Left renal cortex interstitium (tissue), 4 donors: ENCODE measurements at places on chromosomes 5 and 9.

GRCh38 chr9:114643001-114643400 lies 14.6 kb downstream of the TEX53 start:
- DNase-seq: no peak

GRCh38 chr5:98031496-98031895 lies 742.0 kb upstream of the RGMB start:
- DNase-seq: no peak

GRCh38 chr9:109319626-109320241 lies 1.1 kb downstream of the EPB41L4B start:
- DNase-seq: no peak

GRCh38 chr5:129384736-129385135 lies 75.4 kb upstream of the ADAMTS19 start:
- DNase-seq: no peak

- no peak for DNase-seq
Measured at GRCh38 chr5:8934455-8934854, 611.4 kb downstream of the SEMA5A start.

GRCh38 chr5:2817031-2817603 lies 65.6 kb upstream of the IRX2 start:
- no peak for DNase-seq

GRCh38 chr5:154301726-154302125 lies 111.2 kb downstream of the GALNT10 start:
- DNase-seq: no peak

DNA sequence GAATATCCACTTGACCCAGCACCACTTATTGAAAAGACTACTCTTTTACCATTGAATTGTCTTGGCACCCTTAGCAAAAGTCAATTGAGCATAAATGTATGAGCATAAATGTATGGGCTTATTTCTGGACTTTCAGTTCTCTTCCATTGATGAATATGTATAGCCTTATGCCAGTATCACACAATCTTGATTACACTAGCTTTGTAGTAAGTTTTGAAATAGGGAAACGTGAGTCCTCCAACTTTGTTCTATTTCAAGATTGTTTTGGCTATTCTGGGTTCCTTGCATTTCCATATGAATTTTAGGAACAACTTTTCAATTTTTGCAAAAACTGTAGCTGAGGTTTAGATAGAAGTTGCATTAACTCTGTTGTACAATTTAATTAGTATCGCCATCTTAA lies 601.0 kb downstream of the TLE1 start:
- no peak for DNase-seq

- DNase-seq: no peak
Measured at GRCh38 chr5:40555886-40556285, 123.8 kb upstream of the PTGER4 start.

- DNase-seq: no peak
Measured at GRCh38 chr9:81776390-81776789, 87.0 kb upstream of the TLE1 start.

DNA sequence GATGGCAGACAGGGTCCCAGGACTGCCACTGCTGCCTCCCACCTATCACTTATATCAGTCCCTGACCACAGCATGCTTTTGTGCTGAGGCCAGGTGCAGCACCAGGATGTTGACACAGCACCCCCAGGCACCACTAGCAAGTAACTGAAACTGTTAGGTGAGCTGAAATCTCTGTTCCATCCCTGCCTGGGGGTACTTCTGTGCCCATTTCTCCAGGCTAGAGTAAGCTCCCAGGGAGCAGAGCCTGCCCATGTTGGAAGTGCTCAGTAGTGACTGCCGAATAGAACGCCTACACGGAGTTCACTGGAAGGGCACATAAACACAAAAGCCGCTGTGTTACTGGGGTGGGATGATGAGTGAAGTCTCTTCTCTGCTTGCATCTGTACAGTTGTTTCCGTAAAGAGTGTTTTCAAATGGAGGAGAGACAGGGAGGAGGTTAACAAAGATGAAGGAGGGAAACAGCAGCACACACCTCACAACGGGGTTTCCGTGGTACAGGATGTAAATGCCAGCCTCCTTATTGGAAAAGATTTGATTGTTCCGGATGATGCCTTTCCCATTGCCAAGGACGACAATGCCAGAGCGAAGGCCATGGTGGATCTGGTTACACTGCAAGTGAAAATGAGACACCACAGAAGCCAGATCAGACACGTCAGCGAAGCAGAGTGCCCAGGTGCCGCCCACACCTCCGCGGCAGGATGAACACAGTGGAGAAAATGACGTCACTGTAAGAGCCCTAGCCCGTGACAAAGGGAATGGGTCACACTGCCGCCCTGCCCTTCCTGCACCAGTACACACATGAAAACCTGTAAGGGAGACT lies 43.1 kb downstream of the POLR1E start:
- peak; percentile 60 for DNase-seq

DNA sequence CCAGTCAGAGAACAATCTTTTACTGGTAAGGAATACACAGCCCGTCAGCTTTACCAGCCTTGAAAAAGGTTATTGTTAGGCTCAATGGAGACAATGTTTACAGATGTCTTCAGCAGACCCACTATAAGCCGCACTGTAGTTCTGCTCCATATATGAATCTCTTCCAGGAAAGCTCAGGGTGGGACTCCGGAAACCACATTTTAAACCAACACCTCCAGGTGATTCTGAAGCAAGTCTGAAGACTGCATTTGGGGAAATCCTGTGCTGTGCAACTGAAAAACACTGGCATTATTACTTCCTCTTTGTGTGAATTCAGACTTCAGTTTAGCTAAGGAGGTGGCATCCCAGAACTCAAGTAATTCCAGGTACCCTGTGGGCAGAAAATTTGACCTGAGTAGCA lies 3.5 kb downstream of the GZMK start:
- DNase-seq: no peak

DNA sequence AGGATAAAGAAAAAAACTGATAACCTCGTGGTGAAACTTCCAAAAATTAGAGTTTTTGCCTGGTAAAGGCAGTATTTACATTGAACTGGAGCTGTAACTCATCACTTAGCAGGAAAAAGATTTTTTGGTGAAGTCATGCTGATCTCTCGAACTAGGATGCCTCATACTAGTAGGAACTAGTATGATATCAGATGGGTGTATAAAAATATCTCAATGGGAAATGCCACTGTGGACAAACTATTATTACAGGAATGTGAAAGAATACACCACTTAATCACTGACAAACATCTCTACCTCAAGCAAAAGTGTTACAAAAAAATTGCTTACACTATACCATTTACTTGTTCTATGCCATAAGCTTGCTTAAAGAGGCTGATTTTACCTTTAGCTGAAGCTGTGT lies 28.4 kb downstream of the RFX3 start:
- DNase-seq: no peak

GRCh38 chr9:16625161-16625631 lies 245.3 kb downstream of the BNC2 start:
- no peak for DNase-seq

- DNase-seq: no peak
Measured at GRCh38 chr5:73103870-73104299, 16.5 kb upstream of the TMEM171 start.

GRCh38 chr9:23790351-23791260 lies 35.4 kb downstream of the ELAVL2 start:
- no peak for DNase-seq

DNA sequence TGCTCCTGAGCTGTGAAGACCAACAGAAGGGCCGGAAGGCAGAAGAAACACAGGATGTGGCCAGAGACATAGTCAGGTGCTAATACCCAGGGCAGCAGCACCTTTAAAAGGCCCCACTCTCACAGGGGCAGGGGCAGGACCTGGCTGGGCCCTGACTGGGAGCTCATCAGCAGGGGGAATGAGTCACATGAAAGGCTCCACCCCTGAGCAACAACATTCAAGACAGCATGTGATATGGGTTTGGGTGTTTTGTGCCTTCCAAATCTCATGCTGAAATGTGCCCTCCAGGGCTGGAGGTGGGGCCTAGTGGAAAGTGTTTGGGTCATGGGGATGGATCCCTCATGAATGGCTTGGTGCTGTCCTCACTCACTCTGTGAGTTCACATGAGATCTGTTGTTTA lies 181.7 kb downstream of the ERCC6L2 start:
- DNase-seq: no peak

DNA sequence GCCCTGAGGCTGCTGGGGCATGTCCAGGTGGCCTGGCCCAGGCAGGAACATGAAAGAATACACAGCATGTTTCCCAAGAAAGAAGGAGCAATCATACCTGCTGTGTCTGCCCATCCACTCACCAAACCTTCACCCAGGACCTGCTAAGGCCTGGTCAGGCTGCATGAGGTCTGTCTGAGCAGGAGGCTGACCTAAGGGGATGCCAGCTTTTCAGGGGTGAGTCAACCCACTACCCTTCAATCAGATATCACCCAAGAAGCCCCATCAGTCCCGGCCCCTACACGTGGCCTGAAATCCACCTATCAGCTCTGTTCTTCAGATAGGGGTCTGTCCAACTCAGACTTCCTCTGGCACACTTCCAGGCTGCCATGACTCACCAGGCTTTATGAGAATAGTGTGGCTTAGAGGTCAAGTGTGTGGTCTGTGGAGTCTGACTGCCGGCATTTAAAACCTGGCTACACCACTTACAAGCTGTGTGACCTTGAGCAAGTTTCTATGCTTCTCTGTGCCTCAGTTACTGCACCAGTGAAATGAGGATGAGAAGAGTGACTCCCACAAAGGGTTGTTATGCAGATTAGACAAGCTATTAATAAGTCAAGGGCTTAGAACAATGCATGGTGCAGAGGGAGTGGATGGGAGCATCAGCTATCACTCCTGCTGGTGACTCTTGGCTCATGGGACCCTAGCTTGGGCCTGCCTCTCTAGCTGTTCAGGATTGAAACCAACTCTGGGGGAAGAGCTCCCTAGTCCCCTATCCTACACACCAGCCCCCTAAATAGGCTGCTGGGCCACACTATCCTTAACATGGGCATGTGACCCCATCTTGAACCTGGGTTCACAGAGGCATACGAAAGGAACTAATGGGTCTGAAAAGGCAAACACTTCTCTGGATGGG lies 130.3 kb downstream of the PAX5 start:
- no peak for DNase-seq

DNA sequence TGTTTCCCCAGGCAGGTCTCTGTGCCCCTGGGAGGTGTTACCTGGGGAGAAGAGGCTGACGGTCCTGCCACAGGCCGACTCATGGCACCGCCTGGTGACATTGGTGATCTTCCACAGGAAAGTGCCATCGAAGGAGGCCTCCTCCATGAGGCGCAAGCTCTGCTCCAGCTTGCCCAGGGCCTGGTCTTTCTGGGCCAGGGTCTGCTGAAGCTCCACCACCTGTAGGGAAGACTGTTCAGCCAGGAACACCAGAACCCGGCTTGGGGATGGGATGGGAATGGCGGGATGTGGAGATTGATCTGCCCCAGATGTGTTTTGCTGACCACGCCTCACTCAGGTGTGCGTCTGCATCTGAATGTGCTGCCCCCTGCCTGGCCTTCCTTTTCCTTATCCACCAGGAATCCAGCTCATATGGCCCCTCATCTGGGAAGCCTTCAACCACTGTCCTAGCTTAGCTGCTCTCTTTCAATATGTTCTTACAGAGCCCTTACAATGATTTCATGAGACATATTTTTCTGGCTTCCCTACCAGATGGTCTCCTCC lies 15.2 kb downstream of the TRAF1 start:
- DNase-seq: no peak

DNA sequence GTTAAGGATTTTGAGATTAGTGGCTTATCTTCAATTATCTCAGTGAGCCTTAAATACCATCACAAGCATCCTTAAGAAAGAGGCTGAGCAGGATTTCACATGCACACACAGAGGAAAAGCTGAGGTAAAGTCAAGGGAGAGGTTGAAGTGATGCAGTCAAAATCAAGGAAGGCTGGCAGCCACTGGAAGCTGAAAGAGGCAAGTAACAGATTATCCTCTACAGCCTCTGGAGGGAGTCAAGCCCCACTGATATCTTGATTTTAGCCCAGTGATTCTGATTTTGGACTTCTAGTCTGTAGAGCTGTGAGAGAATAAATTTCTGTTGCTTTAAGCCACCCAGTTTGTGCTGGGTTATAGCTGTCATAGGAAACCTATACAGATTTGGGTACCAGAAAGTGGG lies 80.1 kb downstream of the ANKRD31 start:
- no peak for DNase-seq

DNA sequence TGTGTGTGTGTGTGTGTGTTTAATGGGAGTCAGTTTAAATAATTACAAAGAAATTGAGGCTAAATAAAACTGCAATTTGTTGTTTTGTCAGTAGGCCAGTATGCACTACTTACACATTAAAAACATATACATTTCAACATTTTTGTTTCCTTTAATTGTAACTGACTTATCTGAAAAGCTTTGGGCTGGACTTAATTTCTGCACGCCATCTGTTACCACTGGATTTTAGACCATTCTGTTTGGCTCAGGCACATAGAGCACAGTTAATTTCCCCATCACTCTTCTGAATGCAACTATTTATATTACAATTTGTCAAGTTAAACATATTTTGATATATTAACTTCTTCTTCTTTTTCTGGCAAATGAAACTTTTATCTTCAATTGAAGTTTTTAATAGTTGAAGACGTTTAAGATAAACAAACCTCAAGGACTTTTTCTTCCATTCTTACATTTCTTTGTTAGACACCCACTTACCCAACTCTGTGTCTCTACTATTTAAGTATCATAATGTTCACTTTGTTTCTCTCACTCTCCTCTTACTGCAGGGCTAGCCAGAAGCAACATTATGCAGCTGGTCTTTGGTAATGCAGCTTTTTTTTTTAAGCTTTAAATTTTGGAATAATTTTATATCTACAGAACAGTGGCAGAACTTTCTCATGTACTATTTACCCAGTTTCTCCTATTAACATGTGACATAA lies 253.4 kb upstream of the ANKH start:
- DNase-seq: no peak

GRCh38 chr5:107655831-107656230 lies 14.9 kb downstream of the EFNA5 start:
- no peak for DNase-seq

DNA sequence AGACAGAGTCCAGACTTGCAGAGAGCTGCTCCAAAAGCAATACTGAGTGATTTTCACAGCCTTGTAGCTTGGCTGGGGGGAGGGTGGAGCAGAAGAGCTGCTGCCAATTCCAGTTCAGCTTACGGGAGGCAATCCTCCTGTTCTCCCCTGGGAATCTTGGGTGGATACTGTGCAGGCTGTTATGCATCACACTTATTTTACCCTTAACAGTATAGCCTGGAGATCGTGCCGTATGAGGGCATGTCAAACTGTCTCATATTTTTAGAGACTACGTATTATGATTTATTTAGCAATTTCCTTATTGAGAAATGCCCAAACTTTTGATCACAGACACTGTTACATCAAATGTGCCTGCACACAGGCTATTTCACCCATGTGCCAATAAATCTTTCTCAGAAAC lies 85.2 kb downstream of the BASP1 start:
- DNase-seq: no peak

DNA sequence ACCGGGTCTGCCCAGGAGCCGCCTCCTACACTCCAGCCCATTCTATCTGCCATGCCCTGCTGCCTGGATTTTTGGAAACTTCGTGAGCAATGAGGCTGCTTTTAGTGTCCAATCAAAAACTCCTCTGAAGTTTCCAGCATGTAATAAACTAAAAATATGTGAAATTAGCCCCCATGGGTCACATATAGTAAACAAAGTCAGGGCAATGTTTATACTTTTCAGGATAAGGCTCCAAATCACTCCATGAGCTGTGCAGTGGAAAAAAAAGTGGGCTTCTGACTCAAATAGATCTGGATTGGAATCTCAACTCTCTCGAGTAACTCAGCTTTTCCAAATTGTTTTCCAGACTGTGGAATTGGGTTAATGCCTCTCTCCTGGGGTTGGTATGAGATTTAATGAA lies 68.2 kb downstream of the PIK3R1 start:
- DNase-seq: no peak
